Cardiac septum (tissue), 1 donor: ENCODE measurements at places on chromosomes 2 and 18. TPM values are rescaled to one million over a fixed set of nuclear protein-coding genes. Genes with fewer than 3 reads are reported as not detected.

Gene KCNG2
- 0.32 TPM for total RNA-seq

Gene SKA1
- total RNA-seq: 0.13 TPM

Gene SRD5A2
- not detected for total RNA-seq

Gene RNMT
- 27.0 TPM for total RNA-seq

Gene IL18R1
- 1.3 TPM for total RNA-seq

Gene CSRNP3
- 2.9 TPM for total RNA-seq

Gene CD8A
- 0.62 TPM for total RNA-seq

DNA sequence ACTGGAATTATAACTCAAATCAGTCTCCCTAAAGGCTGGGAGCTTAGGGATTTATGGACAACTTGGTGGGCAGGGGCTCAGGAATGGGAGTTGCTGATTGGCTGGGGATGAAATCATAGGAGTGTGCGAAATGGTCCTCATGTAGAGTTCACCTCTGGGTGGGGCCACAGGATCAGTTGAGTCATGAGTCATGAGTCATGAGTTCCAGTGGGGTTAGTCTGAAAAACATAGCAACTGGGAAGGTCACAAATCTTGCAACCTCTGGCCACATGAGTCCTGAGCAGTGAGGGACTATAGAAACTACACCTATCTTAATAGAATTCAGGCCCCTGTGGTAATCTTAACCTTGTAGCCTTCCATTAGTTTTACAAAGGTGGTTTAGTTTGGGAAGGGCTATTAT, 383.3 kb downstream of the RBM43 start:
- no peak for DNase-seq

- peak; percentile 17 for DNase-seq
Observed at GRCh38 chr2:26778507-26778906, 7.3 kb upstream of the CENPA start.

GRCh38 chr18:75047240-75047961, 161.5 kb downstream of the PTGR3 start:
- no peak for DNase-seq

- no peak for DNase-seq
Observed at GRCh38 chr2:46674488-46674887, 195.1 kb downstream of the TMEM247 start.

- DNase-seq: no peak
Observed at GRCh38 chr2:47404356-47404755, 1.4 kb downstream of the MSH2 start.

DNA sequence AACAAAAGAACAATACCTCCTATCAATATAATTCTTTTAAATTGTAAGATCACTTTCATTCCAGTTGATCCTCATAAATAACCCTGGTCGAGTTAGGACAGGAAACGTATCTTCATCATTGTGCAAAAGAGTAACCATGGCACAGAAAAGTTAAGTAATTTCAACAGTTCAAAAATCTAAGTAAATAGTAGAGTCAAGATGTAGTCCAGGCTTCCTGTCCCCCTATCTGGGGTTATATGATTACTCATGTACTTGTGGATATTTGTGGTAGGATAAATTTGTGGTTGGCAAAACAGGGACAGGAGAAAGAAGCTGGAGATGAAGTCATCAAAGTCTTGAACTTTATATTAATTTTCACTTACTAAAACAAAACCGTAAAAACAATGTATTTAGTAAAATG, 772.6 kb downstream of the TSN start:
- no peak for DNase-seq

DNA sequence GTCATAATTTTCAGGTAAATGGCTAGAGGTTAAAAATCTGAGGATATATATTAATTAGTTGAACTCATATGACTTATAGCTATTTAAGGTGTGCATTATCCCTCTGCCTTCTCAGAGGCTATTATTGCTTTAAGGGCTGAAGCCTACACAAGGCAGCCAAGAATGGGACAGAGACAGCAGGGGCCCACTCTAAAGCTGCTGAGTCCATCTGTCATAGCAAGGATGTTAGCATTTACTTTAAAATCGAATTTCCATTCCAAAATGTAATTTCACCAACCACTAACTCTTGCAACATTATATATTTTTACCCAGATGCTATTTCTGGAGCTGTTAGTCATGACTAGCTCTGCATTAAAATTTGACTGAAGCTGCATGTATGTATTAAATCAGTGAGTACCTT, 236.3 kb upstream of the FSIP2 start:
- DNase-seq: no peak

DNA sequence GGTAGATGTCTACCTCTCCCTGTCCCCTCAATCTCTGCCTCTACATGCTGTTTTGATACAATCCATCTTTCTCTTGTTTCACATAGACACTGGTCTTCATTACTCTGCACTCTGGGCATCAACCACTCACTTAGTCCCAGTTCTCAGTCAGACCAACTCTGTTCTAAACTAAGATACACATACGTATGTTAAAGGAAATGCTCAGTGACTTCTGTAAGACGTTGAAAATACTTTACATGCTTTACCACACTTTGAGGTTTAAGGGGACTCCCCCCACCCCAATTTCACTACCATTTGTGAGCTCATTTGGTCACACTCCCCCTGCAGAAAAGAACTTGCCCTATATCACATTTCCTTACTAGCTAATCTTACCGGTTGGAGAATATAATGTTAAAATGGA, 497.4 kb downstream of the TGIF1 start:
- no peak for DNase-seq

DNA sequence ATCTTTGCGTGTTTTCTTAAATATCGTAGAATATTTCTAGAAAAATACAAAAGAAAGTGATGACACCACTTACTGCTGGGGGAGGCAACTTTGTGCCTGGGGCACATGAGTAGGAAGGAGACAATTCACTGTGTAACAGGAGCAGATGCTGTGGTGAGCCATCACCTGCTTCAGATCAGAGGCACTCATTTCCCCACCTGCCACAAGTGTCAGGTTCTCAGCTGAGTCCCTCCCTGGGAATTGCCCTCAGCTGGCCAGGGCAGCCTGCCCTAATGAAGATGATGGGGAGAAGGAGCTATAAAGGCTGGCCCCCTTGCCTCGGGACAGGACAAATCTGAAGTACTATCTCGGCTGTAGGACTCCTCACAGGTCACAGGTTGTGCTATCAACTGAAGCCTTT, 322.8 kb downstream of the STK39 start:
- no peak for DNase-seq

DNA sequence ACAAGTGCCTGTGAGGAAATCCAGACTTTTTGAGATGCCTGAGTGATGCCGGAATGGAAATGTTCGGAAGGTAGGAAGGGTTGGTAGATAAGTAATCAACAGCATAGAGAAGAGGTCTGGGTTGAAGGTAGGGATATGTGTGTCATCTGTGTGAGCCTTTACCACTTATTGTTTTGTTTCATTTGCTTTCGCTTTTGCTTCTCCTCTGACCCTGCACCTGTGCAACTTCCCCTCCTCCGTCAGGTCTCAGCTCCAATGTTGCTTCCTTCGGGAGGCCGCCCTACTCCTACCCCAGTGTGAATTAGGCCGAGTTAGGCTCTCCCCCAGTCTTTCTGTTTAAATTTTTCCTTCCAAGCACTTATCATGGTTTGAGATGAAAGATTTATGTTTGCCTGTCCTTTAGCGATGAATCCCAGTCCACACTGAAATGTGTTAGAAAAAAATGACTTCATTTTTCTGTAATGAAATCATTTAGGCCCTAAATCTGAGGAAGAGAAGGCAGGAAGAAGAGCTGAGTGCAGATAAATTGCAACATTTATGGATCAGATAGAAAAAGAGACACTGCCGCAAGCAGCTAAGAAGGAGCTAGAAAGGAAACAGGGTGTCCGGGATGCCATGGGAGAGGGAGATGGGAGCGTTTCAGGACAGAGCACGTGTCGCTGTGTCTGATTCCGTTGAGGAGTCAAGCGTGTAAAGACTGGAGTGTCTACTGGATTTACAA, 139.6 kb upstream of the PELI1 start:
- no peak for DNase-seq

DNA sequence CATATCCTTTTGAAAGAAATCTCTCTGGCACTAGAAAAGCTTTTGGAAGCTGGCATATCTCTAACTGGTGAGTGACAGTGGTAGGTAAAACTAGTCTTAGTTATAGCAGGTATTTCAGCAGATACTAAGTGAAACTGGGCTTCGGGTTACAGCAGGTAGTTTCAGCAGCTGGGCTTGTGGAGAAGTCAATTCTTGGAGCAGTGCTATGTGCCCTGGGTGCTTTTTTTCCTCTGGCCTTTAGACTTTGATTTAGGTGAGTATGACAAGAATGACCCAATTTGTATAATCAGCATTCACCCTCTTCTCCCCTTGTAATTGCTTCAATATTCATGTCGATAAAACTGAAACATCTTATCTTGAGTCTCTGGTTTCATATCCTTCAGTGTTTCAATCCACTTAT, 123.1 kb downstream of the KYNU start:
- DNase-seq: no peak

- no peak for DNase-seq
Observed at GRCh38 chr2:144014103-144014502, 505.8 kb downstream of the ZEB2 start.

- DNase-seq: no peak
Observed at GRCh38 chr2:236776695-236777251, 207.1 kb downstream of the ACKR3 start.

- no peak for DNase-seq
Observed at GRCh38 chr2:100640431-100641124, 77.8 kb downstream of the PDCL3 start.
